ENCODE measurements at places on chromosomes 7 and 10.

GRCh38 chr10:17655009-17655408 lies 11.1 kb downstream of the STAM start:
- DNase-seq: no peak

- DNase-seq: no peak
Measured at GRCh38 chr7:107494884-107495283, 25.0 kb downstream of the GPR22 start.

GRCh38 chr10:96890172-96890513 lies 58.0 kb downstream of the LCOR start:
- no peak for DNase-seq

DNA sequence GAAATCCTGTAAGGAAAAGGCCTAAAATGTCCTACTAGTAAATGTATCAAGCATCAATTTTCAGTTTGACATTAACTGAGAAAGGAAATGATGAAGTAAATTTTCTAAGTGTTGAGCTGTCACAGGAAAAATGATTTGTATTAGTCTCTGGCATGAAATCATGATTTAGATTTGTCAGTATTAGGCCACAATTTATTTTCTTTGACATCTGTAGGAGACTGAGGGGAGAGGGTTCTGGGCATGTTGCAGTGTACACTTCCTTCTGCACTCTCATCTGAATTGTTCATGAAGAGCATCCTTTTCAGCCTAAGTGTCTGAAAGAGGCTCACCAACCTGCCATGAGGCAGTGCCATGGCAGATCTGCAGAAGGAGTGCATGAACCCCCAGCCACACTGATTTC lies 15.9 kb downstream of the ADRB1 start:
- DNase-seq: no peak

DNA sequence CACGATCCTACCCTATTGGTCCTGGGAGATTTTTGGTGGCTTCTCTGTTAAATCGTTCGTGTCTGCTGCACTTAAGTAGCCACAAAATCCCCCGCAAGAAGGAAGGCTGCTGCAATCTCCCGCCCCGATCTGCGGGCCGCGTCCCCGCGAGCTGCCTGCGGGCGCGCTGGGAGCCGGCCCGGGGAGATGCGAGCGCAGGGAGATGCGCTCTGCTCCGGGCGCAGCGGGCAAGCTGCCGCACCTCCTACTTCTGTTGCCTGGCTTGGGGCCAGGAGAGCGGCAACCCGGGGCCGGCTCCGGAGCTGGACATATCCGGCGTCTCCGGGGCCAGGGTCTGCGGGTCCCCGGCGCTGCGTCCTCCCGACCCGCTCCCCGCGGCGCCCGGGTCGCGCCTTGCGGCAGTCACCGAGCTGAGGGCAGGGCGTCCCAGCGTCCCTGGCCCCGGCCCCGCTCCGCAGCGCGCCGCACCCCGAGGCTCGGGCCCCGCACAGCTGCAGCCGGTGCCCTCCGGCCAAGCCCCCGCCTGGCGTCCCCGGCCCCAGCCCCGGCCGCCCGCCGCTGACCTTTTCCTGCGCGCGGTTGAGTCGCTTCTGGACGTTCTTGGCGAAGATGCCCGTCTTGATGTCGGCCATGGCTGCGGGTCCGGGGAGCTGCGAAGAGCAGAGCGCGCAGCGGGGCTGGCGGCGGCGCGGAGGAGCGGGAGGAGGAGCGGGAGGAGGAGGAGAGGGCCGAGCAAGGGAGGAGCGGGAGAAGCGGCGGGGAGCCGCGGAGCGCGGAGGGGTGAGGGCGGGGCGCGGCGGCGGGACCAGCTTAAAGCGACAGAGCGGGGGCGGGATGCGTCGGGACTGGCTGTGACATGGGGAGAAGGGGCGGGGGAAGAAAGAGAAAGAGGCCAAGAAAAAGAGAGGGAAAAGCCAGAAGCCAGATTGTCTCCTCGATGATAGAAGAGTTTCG lies at the start of gene AMPH:
Gene AMPH (minus strand): TSS at position 654 of the 954 bp plus-strand sequence. CDS start 22 bp downstream, at position 632.
- peak; percentile 5 for DNase-seq

DNA sequence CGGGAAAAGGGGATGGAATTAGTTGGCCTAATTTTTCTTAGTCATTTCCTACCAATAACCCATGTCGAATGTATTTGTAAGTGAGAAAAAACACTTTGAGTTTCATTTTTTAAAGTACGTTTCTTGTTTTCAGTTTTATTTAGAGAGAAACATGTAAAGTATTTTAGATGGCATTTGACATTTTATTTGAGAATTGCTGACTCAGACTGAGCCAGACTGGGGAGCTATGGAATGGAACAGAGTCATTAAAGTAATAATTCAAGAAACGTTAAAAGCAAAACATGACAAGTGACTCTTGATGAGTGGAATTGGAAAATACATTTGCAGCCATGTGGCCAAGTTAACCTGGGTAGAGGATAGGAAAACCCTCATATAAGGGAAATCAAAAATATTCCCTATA lies 286.1 kb upstream of the NPSR1 start:
- DNase-seq: no peak

- no peak for DNase-seq
Measured at GRCh38 chr7:132428247-132428919, 147.9 kb downstream of the PLXNA4 start.

All from NCI-H187 (cell line).